ENCODE measurements at places on chromosomes 7 and 10.

DNA sequence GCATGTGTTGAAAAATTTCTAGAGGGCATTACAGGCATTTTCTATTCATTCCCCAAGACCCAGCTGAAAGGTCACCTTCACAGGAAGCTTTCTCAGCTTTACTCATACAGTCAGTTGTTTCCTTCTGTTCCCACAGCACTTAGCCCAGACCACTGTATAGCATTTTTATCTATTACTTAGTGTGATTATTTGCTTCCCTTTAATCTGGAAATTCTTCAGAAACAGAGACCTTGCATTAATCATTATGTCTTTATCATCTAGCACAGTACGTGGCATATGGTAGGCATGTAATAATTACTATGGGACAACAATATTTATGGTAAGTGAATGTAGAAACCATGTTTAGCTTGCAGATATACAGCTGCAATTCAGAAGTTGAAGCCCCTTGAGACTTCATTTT lies 38.2 kb upstream of the CDK6 start:
- H3K36me3 ChIP-seq, result no peaks in the 10 kb centered on the region
- no peaks in the 10 kb centered on the region for H3K4me1 ChIP-seq
- H3K27ac ChIP-seq, result no peak overlapping the region
- DNase-seq, result no peak
- no peak overlapping the region for H3K4me3 ChIP-seq
- no peaks in the 10 kb centered on the region for H3K27me3 ChIP-seq

GRCh38 chr7:156568258-156568657 lies 72.3 kb upstream of the RNF32 start:
- H3K36me3 ChIP-seq, result no peaks in the 10 kb centered on the region
- no peak overlapping the region for H3K4me3 ChIP-seq
- no peaks in the 10 kb centered on the region for H3K27me3 ChIP-seq
- DNase-seq, result no peak

DNA sequence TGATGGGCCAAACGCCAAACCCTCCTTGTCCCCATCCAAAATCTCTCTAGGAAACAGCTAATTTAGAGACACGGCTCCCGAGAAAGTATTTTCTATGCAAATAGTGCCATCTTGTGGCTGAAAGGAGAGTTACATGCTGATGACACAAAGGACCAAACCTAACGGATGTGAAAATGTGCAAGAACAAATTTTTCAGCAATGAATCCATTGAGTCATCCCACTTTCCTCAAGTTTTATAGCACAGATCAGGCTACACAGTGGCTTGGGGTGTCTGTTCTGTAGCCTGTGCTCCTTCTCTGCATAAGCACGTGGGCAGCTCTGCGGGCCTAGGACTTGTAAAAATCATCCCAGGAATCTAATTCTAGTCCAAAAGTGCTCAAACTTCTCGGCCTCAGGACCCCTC lies 154.8 kb upstream of the PRR15 start:
- no peaks in the 10 kb centered on the region for H3K4me1 ChIP-seq
- no peak overlapping the region for H3K4me3 ChIP-seq
- DNase-seq, result peak; percentile 24
- H3K27ac ChIP-seq, result no peak overlapping the region
- H3K27me3 ChIP-seq, result no peaks in the 10 kb centered on the region

DNA sequence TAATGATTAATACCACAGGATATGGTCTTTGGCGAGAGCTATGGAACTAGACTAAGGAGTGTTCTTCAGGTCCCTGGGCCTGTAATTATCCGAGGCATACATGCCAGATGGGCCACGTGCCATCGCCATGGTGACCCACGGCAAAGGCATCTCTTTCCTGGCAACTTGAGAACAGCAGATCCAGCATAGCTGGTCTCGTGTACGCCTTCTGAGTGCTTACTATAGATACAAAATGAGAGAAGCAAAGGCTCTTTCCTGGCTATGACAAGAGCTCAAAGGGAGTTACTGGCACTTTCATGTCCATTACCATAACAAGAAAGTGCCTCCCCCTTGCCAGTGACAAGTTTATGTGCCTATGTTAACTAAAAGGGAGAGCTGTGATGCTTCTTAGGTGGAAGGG lies 26.0 kb upstream of the GLI3 start:
- DNase-seq, result no peak
- no peak overlapping the region for H3K4me3 ChIP-seq
- no peak overlapping the region for H3K27ac ChIP-seq
- no peaks in the 10 kb centered on the region for H3K27me3 ChIP-seq

GRCh38 chr10:88125766-88126165 lies 262.3 kb downstream of the PTEN start:
- no peak overlapping the region for H3K4me3 ChIP-seq
- H3K27ac ChIP-seq, result no peak overlapping the region
- no peaks in the 10 kb centered on the region for H3K27me3 ChIP-seq
- no peaks in the 10 kb centered on the region for H3K4me1 ChIP-seq

GRCh38 chr7:2886391-2886790 lies 42.3 kb upstream of the GNA12 start:
- H3K27me3 ChIP-seq, result no peaks in the 10 kb centered on the region
- no peak overlapping the region for H3K4me3 ChIP-seq
- no peaks in the 10 kb centered on the region for H3K4me1 ChIP-seq
- DNase-seq, result no peak
- no peaks in the 10 kb centered on the region for H3K36me3 ChIP-seq

DNA sequence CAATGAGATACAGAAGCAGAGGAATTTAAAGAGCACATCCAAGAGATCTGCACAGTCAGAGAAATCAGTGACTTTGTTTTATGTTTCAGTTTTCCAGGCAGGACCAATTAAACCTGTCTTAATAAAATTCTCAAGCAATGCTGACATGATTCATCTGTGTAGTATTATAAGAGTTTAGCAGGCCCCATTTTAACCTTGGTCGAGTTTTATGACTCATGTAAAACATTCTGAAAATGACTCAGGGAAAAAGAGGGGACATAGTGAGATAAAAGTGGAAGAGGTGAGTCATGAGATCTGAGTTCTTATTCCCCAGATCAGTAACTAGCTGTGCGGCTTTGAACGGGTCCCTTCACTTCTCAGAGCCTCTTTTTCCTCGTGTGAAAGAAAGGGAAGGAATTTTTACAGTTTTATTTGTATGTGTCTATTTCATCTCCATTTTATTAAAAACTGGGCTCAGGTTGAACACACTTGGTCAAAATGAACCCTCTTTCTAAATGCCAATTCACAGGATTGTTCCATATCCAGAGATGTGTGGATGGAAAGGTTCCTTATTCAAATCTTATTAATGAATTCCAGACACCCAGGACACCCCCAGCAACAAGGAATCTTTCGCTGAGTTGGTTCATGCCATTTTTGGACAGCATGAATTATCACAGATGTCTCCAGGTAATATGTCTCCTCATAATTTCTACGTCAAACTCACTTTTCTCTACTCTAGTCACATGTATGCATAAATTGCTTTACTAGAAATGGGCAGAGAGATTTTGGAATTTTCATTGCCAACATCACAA lies 143.2 kb downstream of the JAZF1 start:
- no peak overlapping the region for H3K27ac ChIP-seq
- no peak for DNase-seq
- no peaks in the 10 kb centered on the region for H3K36me3 ChIP-seq
- H3K4me1 ChIP-seq, result no peaks in the 10 kb centered on the region
- H3K27me3 ChIP-seq, result no peaks in the 10 kb centered on the region
- H3K4me3 ChIP-seq, result no peak overlapping the region

- no peak overlapping the region for H3K27ac ChIP-seq
- no peaks in the 10 kb centered on the region for H3K4me1 ChIP-seq
- DNase-seq, result no peak
- H3K4me3 ChIP-seq, result no peak overlapping the region
- no peaks in the 10 kb centered on the region for H3K27me3 ChIP-seq
Measured at GRCh38 chr7:47806701-47807103, 141.6 kb downstream of the PKD1L1 start.

GRCh38 chr10:49758249-49758930 lies 3.7 kb downstream of the OGDHL start:
- H3K27ac ChIP-seq, result no peak overlapping the region
- H3K36me3 ChIP-seq, result no peaks in the 10 kb centered on the region
- H3K4me3 ChIP-seq, result no peak overlapping the region
- H3K27me3 ChIP-seq, result peaks cover 6% of the 10 kb centered on the region
- DNase-seq, result no peak

DNA sequence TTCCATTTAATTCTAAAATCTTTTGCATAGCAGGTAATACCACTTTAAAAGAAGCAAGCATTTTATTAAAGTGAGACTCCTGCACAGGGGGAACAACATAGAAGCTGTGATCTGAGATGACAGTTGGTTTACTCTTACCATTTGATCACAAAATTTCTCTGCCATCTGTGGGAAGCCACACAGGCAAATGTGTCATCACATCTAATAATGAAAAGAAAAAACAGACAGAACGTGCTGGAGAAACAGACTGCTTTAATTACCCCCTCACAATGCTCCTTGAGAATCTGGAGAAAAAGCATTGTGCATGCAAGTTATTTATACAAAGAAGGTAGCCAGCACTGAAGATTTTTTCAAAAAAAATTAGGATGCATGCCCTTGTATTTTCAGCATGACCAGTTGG lies 165.2 kb upstream of the PTER start:
- no peak overlapping the region for H3K27ac ChIP-seq
- no peak overlapping the region for H3K4me3 ChIP-seq
- H3K36me3 ChIP-seq, result no peaks in the 10 kb centered on the region
- no peaks in the 10 kb centered on the region for H3K27me3 ChIP-seq
- no peaks in the 10 kb centered on the region for H3K4me1 ChIP-seq

GRCh38 chr7:1100834-1101562 lies 13.1 kb downstream of the GPER1 start:
- no peak overlapping the region for H3K4me3 ChIP-seq
- H3K36me3 ChIP-seq, result no peaks in the 10 kb centered on the region
- H3K4me1 ChIP-seq, result no peaks in the 10 kb centered on the region
- no peak for DNase-seq
- H3K27me3 ChIP-seq, result no peaks in the 10 kb centered on the region

GRCh38 chr10:63265683-63266235 lies 132.6 kb downstream of the NRBF2 start:
- peaks cover 18% of the 10 kb centered on the region for H3K4me1 ChIP-seq
- peak overlapping the region; percentile 89 for H3K4me3 ChIP-seq
- no peaks in the 10 kb centered on the region for H3K27me3 ChIP-seq
- H3K27ac ChIP-seq, result peak overlapping the region; percentile 92

All from effector memory CD4-positive, alpha-beta T cell (primary cell).